ENCODE measurements at places on chromosomes 4 and X. TPM values are rescaled to one million over a fixed set of nuclear protein-coding genes. Genes with fewer than 3 reads are reported as not detected.

DNA sequence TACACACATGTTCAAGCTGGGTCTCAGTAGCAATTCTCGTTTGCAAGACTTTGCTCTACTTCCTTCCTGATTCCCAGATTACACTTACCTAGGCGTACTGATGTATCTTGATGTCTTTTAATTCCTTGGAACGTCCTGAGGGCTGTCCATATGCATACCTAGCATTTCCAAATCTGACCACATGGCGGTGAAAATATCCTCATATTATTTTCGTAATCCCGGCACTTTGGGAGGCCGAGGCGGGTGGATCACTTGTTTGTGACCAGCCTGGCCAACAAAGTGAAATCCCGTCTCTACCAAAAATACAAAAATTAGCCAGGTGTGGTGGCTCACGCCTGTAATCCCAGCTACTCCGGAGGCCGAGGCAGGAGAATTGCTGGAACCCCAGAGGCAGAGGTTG lies 1786.3 kb upstream of the TENM3 start:
- no peak for DNase-seq

Gene FGG
- total RNA-seq: not detected

Gene ELF4
- 16.0 TPM for total RNA-seq

Gene TMEM150C
- total RNA-seq: 0.14 TPM

Gene MAGEB6
- not detected for total RNA-seq

- no peak for DNase-seq
These were observed at the start of gene SH2D1A for GRCh38 chrX:124346117-124346876. Gene SH2D1A, plus strand, starts transcription at chrX:124346563. Its CDS starts 80 bp downstream, at chrX:124346643.

DNA sequence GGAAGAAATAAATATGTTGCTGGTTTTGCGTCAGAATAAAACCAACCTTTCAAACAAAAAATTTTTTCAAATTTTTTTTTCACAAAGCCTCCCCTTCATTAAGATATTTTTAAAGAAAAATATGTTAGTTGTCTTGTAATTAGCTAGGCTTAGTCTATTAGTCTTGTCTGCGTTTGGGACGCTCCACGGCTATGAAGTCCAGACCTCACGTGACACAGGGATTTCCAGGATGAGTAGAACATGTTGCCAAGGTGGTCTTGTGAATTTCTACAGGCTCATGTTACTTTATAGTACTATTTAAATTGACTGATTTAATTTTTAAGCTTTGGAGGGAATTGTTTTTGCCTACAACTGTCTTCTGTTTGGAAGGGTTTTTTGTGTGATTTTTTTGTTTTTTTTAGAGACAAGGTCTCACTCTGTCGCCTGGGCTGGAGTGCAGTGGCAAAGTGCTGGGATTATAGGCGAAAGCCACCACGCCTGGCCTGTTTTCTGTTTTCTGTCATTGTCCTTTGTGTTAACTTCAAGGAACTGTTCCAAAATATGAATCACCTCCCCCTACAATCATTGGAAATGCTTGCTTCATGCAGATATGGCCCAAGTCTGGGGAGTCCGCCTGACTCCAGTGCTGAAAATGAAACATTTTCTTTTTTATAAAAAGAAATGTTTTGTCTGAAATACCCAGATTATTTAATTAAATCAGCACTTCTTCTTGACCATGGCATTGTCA lies 26.2 kb downstream of the TMEM144 start:
- DNase-seq: no peak

Gene DRD5
- total RNA-seq: not detected

Gene ARAP2
- 2.1 TPM for total RNA-seq

Gene HEPH
- not detected for total RNA-seq

DNA sequence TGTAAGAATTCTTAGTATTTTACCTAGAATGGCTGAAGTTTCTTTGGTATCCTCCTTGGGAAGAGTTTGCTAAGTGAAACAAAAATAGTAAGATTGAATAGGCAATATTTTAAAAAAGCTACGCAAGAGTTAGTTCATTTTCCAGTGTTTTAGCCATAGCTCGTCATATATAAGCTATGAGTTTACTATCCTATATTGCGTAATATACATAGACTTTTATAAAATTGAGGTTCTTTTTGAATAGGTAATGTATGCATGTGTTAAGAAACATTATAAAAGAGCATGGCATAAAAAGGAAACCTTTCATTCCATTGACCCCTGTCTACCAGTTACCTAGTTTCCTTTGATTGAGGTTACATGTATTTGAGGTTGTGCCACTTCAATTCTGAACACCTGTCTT lies 67.0 kb downstream of the DACH2 start:
- DNase-seq: no peak

Gene CRMP1
- total RNA-seq: not detected

Gene SNX12
- 65.7 TPM for total RNA-seq

DNA sequence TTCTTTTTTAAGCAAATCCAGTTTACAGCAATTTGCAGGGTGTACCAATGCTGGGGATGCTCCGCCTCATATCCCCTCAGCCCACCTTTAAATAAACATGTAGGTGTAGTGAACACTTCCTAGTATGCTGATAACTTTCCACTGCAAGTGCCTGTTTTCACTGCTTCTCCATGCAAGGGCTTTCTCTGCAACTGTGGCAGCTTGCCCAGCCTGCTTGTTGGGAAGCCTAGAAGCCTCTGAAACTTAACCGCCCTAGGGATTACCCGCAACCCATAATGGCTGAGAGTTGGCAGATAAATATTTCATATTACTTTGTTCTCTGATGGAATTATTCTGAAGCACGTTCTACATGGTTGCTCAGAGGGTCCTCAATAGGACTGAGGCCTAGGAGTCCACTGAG lies 253.7 kb upstream of the DDX53 start:
- DNase-seq: no peak

DNA sequence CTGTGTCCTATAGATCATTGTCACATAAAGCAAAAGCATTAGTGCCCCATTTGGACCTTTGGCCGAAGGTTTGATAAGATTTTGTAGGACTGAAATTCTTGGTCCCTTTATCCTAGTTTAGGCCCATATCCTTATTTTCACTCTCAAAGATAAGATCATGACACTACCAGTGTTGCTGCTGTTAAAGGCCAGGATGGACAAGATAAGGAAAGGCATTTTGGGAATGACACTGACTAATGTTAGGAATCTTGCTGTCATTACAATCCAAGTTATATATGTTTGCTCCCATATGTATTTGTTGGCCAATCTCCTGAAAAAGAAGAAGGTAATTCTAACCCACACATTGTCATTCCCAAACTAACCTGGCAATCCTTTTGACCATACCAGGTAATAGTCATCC lies 101.3 kb upstream of the VAMP7 start:
- DNase-seq: no peak

DNA sequence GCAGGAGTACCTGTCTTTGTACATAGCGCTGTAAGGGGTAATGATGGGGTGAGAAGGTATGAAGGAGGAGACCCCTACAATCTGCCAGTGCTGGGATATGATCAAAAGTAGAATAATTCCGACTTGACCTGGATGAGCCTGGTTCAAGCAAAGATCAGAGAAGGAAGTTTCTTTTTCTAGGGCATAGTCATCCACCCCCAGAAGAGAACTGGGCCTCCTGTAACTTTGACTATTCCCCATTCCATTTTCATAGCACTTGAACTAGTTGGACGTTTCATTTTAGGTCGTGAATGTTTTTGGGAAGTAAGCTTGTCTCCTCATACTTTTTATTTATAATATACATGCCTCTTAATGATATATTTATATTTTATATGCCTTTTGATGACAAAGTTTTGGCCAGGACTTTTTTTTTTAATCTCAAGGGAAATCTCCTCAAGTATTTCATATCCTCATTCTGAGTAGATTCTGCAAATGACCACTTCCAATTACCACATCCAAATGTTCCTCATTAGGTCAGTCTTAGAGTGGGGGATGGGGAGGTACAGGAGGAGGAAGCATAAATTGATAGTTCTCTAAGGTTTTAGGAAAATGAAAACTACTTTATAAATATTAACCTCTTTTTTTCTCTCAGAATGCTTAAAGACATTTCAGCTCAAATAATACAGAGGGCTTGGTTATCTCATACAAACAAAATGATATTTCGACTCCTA lies 3.5 kb downstream of the CXorf58 start:
- no peak for DNase-seq

Gene GAGE1
- total RNA-seq: not detected

- DNase-seq: no peak
These were observed 22.1 kb downstream of the LIMCH1 start for GRCh38 chr4:41559940-41560516.

DNA sequence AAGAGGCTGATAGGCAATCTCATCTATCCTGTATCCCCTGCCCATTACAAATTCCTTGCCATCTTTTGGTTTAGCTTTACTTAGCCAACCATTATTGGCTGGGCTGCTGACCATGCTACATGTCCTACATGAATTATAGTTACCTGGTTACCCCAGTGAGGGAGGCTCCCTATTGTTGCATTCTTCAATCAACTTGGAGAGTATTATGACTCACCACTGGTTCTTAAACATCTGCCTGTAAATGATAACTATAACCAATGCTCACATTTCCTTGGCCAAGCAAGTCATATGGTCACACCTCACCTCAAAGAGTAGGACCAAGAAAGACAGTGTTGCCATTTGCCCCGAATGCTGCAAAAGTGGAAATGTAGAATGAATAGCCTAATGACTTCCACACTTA lies 297.6 kb downstream of the IL15 start:
- DNase-seq: no peak

DNA sequence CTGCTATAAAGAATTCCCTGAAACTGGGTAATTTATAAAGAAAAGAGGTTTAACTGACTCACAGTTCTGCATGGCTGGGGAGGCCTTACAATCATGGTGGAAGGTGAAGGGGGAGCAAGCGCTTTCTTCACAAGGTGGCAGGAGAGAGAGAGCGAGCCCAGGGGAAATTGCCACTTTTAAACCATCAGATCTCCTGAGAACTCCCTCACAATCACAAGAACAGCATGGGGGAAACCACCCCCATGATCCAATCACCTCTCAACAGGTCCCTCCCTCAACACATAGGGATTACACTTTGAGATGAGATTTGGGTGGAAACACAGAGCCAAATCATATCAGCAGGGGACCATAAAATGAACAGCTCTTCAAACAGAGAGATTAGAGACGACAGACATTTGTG lies 198.6 kb downstream of the MAGEB5 start:
- no peak for DNase-seq

GRCh38 chr4:2852481-2852921 lies 8.9 kb downstream of the ADD1 start:
- peak; percentile 23 for DNase-seq

Gene ZNF630
- 21.3 TPM for total RNA-seq

GRCh38 chr4:176443117-176443516 lies 123.4 kb downstream of the SPCS3 start:
- peak; percentile 54 for DNase-seq

- DNase-seq: no peak
These were observed 258.4 kb downstream of the DHRSX start for GRCh38 chrX:2242326-2242725.

DNA sequence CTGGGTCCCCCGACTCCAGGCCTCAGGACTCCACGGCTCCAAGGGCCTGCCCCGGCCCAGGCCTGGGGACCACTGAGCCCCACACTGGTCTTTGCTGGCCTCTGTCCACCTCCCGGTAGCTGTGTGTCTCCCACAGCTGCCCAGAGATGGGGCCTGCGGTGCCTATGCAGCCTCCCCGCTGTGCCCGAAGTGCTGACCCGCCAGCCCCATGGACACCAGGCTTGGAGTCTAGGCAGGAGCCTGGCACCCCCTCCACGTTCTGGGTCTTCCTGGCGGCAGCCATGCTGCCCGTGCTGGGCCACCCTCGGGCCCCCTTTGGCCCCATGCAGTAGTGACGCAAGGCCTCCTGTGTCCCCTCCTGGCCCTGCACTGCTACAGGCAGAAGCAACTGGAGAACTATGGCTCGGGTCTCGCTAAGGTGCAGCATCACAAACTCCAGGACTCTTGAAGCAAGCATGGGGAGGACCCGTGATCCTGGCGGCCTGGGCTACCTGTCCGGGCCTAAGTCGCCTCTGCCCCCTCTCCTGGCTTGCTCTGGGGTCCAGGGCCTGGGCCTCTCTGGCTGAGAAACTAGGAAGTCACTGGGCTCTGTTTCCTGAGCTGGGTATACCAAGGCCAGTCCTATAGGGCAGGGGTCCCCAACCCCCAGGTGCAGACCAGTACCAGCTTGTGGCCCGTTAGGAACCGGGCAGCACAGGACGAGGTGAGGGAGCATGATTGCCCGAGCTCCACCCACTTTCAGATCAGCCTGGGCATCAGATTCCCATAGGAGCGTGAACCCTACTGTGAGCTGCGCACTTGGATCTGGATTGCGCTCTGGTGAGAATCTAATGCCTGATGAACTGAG lies 917 bp downstream of the MYL5 start:
- no peak for DNase-seq

Gene ETDA
- total RNA-seq: not detected

Gene STATH
- not detected for total RNA-seq

Gene NIPAL1
- 3.0 TPM for total RNA-seq

GRCh38 chr4:183332447-183332846 lies 10.2 kb upstream of the CLDN24 start:
- no peak for DNase-seq

- DNase-seq: no peak
These were observed 73.4 kb downstream of the CNOT6L start for GRCh38 chr4:77745792-77746191.

DNA sequence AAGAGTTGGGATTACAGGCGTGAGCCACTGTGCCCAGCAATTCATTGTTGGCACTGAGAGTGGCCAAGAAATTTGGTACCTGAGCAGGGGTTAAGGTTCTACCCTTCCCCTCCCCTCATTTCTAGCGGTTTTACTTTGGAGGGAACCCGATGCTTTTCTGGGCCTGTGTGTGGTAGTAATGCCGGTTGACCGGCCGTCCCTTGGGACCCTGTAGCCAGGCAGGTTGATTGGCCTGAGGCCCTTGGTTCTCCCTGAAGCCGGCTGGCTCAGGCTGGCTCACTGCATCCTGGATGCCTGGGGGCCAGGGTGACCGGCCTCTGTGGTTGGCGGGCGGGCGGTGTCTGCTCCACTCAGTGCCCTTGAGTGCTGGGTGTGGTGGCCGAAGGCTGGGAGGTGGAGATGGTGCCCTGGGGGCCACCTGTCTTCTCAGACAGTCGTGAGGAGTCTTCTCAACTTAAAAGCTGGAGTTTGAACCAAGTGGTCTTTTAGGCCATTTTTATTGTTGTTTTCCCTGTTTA lies 45.6 kb downstream of the RGS12 start:
- no peak for DNase-seq

DNA sequence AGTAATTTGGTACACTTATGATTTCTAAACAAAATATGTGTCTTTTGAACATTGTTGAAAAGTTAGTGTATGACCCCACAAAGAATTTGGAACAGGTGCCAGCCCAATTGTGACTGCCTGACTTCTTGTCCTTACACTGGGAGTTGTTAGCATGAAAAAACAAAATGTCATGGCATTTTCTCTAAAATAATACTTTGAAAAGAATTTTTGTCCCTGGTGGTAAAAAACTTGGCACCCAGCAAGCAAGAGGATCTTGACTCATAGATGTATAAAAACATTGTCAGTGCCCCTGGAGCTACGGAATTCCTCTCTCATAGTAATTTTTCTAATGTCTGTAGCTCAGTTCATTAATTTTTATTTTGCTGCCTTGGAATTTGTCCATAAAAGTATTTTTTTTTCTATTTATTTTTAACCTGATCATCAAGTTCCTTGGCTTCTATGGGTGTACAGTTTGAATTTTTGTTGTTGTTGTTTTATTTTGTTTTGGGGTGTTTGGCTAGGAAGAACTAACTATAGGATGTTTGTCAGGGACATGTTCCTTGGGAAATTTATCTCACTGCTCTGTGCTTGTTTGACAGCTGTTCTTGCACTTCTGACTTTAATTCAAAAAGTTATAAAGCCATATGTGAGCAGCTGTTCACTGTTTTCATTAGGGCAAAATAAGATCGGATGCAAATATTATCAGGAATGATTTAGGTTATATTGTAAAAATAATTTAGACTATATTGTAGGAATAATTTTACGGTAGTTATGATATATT lies 95.4 kb upstream of the NUDT6 start:
- DNase-seq: peak; percentile 54

- no peak for DNase-seq
These were observed 49.4 kb downstream of the SERTM2 start for GRCh38 chrX:111560801-111561200.
